ENCODE measurements at places on chromosomes 3 and 15.

DNA sequence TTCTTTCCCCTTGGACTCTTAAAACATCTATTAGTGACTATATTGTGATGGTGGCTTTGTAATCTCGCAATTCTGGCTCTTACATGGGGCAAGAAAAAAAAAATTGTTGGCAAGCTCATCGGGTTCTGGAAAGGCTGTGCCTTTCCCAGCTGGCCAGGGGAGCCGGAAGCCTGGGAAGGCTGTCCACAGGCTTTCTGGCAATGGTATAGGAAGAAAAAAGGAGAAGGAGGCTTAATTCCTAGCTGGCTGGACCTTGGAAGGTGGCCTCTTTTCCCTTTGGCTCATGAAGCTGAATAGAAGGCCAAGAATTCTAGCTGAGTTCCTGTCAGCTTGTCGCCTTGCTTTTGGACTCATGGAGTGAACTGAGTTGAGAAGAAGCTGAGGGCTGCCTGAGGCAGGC is 243.5 kb upstream of the SEMA6D start:
- peak; percentile 89 for DNase-seq

DNA sequence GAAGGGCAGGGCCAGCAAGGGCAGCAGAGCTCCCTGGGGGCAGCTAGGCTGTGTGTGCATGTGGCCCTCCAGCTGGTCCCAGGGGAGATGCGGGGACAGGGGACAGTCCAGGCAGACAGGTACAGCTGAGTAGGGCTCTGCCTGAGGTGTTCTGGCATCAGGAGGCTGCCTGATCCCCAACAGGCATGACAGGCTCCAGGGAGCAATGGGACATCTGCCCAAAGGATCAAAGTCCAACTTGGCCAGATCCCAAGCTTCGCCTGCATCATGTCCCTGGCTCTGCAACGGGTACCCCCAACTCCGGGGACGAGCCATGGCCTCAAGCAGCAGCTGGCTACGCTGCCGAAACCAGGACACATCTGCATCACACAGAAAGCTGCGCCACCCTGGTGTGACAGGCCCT is 21.8 kb downstream of the ATRIP start:
- DNase-seq, result no peak

DNA sequence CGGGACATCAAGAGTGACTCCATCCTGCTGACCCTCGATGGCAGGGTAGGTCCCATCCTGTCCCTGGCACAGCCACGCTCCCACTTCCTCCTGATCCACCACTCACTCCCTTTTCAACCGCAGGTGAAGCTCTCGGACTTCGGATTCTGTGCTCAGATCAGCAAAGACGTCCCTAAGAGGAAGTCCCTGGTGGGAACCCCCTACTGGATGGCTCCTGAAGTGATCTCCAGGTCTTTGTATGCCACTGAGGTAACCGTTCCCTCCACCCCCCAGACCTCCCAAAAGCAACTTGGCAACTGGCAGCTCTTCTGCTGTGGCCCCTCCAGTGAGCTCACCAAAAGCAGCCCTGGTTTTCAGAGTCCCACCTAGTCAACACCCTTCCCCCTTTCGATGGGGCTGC is 9.4 kb downstream of the ANKRD63 start:
- DNase-seq, result no peak

DNA sequence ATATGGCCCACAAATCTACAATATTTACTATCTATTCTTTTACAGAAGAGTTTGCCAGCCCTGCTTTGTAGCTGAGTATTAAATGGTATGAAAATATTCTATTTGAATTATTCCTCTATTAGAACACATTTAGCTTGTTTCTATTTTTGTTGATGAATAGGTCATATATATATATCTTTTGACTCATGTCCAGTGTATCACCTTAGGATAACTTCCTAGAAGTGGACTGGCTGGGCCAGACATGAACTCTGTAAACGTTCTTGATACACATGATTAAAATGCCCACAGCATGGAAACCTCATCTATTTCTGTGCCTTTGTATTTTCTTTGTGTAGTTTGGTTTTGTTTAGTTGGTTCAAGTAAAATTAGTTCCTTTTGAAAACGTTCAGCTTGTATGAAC is 37.1 kb downstream of the DAZL start:
- no peak for DNase-seq

GRCh38 chr3:182226995-182227394 is 515.3 kb downstream of the SOX2 start:
- no peak for DNase-seq

- DNase-seq, result peak; percentile 77
Observed at GRCh38 chr15:79595995-79596622, 164.0 kb downstream of the MINAR1 start.

- DNase-seq, result no peak
Observed at GRCh38 chr3:171799501-171799900, 10.8 kb downstream of the PLD1 start.

DNA sequence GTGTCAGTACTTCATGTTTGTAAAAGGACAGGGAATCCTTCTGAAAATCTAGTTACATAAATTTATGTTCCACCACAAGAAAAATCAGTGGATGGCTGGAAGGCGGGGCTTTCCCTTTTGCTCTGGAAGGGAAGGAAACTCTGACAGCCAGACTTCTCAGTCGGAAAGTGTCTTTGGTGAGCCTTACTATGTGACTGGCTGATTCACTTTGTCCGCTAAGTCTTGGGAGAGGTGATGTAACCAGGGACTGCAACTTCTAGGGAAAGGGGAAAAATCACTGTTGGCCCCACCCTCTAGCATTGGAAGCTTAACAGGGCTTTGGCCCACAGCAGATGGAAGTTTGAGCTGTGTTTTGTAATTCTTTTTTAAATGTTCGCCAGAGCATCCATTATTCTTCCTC is 281.4 kb upstream of the CTDSPL start:
- no peak for DNase-seq

GRCh38 chr3:101876142-101876541 is 26.8 kb downstream of the NFKBIZ start:
- DNase-seq, result no peak

GRCh38 chr3:39907981-39908380 is 98.6 kb downstream of the MYRIP start:
- peak; percentile 34 for DNase-seq

- no peak for DNase-seq
Observed at GRCh38 chr3:61729038-61729634, 167.8 kb downstream of the PTPRG start.

GRCh38 chr15:73389971-73390544 is 21.3 kb upstream of the HCN4 start:
- no peak for DNase-seq

- DNase-seq, result no peak
Observed at GRCh38 chr15:41975669-41976068, 3.3 kb upstream of the EHD4 start.

DNA sequence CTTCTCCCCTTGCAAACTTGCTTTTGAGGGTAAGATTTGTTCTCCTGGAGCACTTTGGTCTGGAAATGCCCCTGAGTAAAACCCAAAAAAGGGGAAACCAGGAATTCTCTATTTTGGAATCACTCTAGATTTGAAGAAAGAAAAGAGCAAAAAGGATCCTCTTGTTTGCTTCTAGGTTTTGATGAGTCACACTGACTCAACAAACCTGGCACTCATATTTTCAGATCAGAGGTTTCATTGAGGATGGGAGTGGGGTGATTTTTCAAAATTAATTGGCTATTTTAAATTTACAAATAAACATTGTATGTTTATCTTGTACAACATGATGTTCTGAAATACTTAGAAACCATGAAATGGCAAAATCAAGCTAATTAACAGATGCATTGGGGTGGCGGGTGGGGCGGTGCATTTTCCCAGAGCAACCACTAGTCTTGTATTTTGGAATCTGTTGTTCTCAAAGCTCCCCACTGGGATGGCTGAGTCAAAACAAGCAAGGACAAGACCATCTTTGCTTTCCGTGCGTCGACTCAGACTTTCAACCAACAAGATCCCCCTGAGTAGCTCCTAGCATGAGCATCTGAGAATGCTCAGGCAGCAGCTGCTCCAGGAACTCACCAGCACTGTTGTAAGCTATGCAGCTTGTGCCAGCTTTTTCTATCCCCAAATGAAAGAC is 451.4 kb downstream of the WDR72 start:
- DNase-seq, result no peak

DNA sequence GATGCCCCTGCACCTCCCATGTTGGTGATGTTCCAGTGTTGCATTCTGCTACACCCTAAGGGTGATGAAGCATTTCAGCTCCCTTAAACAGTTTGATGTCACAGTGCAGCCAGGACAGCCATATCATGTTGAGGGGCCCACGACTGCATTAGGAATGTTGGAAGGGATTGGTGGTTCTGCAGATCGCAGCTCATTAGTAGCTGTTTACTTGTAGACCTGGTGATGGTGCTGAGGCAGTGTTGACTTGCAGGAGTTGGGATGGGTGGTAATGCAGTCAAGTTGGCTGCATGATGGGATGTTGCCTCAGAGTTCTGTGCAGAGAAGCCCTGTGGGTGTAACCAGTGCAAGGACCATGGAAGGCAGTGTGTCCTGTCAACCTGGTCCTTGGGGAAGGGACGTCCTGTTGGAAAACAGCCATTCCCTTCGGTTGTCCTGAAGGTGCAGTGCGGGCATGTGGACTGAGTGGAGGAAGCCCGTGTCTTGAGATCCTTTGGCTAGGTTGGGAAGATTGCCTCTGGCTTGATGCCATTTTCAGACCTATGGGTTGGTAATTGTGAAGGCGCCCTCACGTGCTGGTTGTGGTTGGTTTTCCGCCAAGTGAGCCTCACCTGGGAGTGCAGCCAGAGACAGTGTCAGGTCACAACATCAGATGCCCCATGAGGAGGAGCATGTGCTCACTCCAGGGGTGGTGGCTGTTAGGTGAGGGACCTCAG is 100.7 kb downstream of the SNRPN start:
- no peak for DNase-seq

DNA sequence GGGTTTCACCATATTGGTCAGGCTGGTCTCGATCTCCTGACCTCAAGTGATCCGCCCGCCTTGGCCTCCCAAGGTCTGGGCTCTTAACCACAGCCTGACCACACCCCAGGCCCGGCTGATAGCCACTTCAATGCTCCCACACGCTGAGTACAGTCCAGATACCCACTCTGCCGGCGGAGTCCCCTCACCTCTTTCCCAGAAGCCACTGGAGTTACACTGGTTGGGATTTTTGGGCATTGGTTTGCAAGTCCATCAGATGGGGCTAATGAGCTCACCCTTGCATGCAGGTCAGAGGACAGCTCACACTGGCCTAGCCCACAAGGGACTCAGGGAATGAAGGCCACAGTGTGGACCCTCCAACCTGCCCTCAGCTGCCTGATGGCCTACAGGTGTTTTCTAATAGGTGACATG is 60.1 kb downstream of the IQSEC1 start:
- DNase-seq, result no peak

GRCh38 chr3:24510030-24510648 is 15.5 kb upstream of the THRB start:
- DNase-seq, result no peak

DNA sequence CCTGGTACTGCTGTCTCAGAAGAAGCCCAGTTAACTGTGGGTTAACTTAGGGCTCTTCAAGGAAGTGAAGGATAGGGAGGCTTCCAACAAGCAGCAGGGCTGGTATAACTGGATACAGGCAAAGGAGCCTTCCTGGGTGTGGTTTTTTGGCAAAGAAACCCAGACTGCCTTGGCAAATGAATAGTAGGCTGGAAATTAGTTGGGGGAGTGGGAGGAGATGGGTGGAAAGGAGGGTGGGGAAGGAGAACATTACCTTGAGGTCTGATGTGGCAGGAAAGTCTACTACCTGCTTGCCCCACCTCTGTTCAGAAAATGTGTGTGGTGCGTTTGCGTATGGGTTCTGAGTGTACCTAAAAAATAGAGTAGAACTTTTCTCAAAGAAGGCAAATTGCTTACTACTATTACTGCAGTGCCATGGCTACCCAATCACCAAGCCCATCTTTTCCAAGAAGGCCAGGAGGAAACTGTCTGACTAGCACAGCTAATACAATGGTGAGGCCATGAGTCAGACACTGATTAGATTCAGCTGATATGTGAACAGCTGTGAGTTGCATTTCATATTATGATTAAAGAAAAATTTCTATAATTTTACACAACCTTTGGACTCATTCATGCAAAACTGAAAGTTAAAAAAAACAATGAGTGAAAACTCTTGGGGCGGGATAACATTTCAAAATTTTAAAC is 55.2 kb downstream of the SPTSSB start:
- DNase-seq, result peak; percentile 52

- DNase-seq, result no peak
Observed at GRCh38 chr3:45864760-45865519, 21.4 kb upstream of the CCR9 start.

GRCh38 chr15:85496551-85497171 is 116.3 kb downstream of the AKAP13 start:
- DNase-seq, result no peak

- DNase-seq, result peak; percentile 31
Observed at GRCh38 chr3:51967384-51968169, at the start of gene PCBP4. PCBP4 (minus strand) TSS chr3:51967454; CDS start chr3:51961240, 6,214 bp downstream.

GRCh38 chr3:97662762-97663161 is 101.8 kb upstream of the ARL6 start:
- DNase-seq, result no peak

DNA sequence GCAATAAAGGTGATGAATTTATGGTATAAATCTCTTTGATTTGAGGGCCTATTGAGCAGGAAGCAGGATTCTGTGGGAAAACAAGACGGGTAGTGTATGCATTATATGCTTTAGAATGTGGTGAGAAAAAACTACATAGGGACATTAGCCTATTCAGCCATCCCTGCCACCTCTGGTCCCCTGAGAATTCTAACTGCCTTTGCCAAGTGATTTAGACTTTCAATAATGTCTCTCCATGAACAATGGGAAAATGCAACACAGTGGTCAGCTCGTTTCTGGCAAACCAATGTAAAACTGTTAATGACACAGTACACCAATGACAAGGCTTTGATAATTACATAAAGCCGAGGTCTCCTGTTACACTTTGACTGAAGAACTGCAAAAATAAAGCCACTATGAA is 314.7 kb upstream of the CNTN4 start:
- no peak for DNase-seq

DNA sequence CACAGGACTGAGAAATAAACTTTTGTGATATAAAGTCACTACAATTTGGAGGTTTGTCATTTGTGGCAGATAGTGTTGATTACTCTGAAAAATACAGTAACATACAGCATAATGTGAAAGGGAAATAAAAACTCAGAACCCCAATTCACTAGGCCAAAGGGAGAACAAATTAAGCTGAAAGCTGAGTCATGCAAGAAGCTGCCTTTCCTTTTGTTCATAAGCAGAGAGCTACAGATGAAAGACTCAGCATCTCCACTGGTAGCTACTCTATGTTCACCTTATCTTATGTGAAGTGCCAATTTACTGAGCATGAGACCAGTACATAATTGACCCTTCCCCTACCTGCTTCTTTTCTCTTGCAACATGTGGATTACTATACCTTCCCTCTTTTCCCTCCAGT is 19.3 kb upstream of the SLTM start:
- peak; percentile 34 for DNase-seq

- DNase-seq, result no peak
Observed at GRCh38 chr15:93664213-93664956, 567.0 kb upstream of the MCTP2 start.

DNA sequence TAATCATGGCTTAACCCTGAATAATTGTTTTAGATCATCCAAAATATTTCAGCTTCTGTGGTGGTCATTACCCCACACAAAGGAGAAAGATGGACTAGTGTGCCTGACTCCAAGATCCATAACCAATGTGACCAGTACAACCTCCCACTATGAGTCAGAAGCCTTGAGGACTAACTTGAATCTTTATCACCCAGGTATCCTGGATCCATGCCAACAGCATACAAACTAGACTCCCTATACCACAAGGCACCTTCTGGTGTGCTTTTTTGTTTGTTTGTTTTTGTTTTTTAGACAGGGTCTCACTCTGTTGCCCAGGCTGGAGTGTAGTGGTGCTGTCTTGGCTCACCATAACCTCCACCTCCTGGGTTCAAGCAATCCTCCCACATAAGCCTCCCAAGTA is 317.7 kb downstream of the VPS13C start:
- no peak for DNase-seq
